KG1 (cell line): ENCODE measurements at places on chromosomes 6 and 20.

- no peak for DNase-seq
Measured at GRCh38 chr6:109262261-109262660, 120.0 kb downstream of the CD164 start.

DNA sequence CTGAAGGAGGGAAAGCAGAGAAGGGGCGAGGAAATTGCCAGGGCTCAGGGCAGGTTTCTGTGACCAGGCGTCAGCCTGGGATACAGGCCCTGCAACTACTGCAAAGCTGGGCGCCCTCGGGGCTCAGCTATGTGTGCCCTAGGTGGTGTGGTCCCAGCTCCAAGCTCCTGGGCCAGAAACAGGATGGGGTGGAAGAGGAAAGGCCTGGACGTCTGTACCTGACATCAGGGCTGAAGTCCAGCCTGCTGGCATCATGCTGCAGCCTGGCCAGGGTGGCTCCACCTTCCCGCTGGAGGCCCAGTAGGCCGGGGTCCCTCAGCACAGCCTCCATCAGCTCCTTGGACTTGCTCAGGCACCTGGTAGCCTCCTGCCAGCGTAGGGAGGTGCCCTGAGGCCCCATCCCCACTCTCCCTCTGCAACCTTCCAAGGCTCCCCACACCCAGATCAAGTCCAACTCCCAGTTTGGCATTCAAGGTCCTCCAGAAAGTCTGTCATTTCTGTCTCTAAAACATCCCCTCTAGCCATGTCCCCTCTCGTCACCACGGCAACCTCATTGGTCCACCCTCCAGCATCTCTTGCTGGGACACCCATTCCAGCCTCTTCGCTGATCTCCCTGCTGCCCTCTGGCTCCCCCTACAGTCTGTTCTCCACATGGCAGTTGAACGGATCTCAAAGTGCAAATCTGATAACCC lies 38.2 kb downstream of the KIAA1755 start:
- peak; percentile 35 for DNase-seq

GRCh38 chr6:153625089-153625488 lies 414.0 kb upstream of the OPRM1 start:
- DNase-seq = no peak

DNA sequence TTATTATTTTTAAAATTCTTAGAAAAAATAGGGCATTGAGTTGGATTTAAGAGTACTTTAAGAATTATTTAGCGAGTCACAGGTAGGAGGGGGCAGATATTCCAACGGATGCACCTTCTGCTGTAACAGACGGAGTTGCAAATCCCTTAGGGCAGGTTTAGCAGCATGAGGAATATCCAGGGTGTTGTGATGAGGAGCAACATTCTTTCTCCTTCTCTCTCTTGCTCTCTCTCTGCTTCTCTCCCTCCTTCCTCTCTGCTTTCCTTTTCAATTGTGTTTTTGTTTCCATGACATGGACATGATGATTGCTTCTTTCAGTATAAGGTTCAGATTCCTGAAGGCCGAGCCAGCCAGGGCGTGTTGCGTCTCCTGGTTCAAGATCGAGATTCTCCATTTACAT lies 28.9 kb downstream of the CDH26 start:
- DNase-seq = no peak

DNA sequence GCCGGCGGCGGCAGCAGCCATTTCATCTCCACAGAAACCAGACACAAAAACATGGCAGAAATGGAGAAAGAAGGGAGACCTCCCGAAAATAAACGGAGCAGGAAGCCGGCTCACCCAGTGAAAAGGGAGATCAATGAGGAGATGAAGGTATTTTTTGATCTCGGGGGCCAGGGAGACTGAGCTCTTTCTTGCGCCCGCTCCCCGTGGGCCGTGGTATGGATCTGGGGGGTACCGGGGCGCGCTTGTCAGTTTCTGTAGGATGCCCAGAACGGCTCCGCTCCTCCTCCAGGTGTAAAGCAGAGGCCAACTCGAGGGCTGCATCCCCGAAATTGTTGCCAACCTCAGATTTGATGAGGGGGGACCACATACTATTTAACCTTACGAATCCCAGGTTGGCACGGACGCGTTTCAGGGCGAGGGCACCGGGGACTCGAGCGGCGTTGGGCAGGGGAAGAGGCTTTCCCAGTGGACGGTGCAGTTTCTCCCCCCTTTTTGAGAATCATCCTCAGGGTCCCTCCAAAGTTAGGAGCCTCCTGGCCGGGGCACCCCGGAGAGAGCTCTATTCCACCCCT lies 735 bp downstream of the SOBP start:
- no peak for DNase-seq

DNA sequence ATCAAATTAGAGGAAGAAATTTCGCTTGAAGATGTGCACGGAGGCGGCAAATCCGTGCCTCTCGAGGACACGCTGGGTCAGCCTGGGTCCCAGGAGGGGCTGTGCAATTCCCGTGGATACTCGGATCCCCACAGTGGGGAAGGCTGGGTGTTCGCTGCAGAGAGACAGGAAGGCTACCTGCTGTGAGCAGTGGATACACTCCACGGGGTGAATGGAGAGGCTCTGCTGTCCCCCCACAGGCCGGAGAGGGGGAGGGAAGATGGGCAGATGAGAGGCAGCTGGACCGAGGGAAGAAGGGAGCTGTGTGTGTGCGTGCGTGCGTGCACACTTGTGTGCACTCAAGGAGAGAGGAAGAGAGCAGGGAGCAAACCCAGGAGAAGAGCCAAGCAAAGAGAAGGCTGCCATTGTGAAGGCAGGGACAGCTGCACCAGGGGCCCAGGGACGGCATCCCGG lies 57.3 kb downstream of the SULF2 start:
- DNase-seq = no peak

- no peak for DNase-seq
Measured at GRCh38 chr6:159108426-159108985, 60.7 kb upstream of the FNDC1 start.

GRCh38 chr6:23728707-23729106 lies 397.3 kb upstream of the NRSN1 start:
- no peak for DNase-seq

DNA sequence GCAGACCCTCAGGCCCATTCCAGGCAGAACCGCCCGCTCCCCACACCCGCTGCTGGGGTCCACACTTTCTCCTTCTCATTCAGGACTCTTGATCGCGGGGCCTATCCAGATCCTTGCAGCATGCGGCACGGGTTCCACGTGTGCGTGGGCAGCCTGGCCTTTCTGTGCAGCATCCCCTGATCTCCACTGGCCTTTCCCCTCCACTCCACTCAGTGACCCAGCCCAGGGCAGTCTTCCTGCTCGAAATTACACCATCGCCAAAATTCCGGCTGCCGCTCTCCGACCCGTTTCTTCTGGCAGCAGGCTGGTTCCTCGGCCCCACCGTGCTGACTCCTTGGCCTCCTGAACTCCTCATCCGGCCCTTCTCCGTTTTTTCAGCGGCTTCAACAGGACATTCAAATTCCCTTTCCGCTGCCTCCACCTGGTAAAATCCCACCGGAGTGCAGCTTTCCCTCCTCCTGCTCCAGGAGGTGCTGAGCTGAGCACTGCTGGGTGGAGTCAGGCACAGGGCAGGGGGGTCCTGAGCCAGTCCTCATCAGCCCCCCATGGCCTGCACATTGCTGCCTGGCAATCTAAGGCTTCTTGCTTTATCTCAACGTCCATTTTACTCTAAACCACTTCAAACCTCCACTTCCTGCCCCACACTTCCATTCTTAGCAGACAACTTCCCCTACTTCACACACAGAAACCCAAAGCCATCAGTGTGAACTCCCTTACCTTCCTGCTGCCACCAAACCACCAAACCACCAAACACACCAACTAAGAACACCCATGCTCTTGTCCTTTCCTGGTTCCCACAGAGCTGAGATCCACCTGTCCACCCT lies 9.0 kb downstream of the SFT2D1 start:
- peak; percentile 35 for DNase-seq

DNA sequence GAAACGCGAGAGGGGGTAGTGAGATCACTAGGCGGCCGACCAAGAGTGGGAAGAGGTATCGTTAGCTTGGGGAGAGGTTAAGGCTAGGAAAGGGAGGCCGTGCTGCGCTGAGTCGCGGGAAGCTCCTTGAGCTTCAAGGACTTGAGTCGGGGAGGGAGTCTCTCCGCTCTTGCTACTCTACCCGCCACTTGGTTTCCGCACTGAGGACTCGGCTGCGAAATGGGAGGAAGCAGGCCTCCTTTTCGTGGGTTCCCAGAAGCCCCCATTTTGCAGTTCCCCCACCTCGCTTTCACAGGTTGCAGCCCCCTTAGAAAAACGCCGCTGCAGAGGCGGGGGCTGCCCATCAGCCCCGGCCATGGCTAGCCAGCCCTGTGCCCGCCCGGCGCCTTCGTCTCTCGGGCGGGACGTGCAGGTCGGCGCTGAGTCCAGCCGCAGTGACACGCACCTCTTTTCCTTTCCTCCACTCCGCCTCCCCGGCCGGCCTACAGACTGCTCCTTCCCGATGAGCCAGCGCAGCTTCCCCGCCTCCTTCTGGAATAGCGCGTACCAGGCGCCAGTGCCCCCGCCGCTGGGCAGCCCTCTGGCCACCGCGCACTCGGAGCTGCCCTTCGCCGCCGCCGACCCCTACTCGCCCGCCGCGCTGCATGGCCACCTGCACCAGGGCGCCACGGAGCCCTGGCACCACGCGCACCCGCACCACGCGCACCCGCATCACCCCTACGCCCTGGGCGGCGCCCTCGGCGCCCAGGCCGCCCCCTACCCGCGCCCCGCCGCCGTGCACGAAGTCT lies 4.9 kb downstream of the VGLL2 start:
- no peak for DNase-seq

DNA sequence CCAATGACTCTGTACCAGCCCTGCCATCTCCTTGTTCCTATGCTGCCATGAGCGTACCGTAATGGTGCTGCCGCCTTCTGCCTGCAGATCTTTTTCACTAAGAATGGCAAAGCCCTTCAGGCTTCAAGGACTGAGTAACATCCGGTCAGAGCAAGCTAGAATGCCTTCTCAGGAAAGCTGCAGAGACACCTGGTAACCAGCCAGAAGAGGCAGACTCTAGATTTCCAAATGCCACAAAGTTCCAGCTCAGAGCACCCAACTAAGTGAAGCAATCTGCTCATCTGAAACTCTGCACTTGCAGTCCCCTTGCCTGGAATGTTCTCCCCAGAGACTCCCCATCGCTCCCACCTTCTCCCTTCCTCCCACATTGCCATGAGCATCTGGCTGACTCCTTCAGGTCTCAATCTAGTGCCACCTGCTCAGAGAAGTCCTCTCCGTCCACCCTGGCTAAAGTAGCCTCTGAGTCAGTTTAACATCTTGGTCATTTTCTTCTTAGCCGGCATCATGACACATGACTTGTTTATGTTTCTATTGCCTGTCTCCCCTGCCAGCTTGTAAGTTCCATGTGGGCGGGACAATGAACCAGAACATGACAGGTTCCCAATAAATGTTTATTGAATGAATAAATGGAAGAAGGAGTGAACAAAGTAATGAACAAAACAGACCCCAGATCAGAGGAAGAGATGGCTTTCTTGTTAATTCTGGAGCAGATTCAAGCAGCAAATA lies 6.9 kb upstream of the OCSTAMP start:
- no peak for DNase-seq

DNA sequence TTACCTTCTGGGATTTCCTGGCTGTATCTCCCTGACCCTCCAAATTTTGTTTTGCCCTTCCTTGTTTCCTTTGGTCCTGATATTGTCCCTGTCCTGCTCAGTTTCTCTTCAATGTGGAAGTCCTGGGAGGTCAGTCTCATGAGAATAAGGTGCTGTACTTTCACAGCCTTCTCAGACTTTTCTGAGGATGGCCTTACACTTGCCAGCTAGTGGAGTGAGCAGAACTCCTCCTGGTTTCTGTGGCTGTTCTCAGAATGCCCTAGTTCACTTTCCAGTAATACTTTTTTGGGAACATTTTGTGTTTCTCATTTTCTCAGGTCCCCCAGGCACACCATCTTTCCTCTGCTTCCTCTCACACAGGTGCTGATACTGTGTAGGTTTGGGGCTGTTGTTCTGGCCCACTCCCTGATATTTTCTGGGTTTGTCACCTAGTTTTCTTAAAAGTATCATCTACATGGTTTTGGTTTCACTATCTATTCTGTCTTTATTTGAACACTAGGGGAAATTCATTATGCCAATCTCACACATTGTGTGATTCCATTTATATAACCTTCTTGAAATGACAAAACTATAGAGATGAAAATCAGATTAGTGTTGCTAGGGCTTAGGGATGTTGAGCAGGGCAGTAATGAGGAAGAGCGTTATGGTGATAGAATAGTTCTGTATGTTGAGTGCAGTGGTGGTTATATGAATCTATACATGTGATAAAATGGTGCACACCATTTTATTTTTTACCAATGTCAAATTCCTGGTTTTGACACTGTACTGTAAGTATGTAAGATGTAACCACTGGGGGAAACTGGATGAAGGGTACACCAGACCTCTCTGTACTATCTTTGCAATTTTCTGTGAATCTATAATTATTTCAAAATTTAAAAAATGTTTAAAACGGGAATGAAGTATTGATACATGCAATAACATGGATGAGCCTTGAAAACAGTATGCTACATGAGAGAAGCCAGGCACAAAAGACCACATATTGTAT lies 27.2 kb upstream of the BRPF3 start:
- no peak for DNase-seq

DNA sequence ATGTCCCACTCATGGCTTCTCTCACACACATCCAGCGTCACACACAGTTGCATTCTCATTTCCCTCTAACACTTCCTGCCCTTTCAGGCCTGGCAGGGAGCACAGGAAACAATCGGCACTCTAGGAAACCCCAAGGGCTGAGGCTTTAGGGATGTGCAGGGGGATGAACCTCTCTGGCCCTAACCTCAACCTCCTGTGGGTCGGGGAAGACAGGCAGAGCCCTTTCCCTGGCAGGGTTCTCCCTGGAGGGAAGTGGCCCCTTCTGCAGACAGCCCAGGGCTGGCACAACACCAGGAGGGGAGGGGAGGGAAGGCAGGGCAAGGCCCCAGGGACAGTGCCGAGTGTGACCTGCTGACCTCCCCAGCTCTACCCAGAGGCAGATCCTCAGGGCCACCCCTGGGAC lies 2.7 kb downstream of the TEAD3 start:
- no peak for DNase-seq

GRCh38 chr6:169881398-169881797 lies 130.0 kb downstream of the ERMARD start:
- no peak for DNase-seq

GRCh38 chr6:153662982-153663381 lies 376.1 kb upstream of the OPRM1 start:
- no peak for DNase-seq

- DNase-seq = no peak
Measured at GRCh38 chr20:29687438-29687837, 1570.0 kb upstream of the DEFB115 start.

DNA sequence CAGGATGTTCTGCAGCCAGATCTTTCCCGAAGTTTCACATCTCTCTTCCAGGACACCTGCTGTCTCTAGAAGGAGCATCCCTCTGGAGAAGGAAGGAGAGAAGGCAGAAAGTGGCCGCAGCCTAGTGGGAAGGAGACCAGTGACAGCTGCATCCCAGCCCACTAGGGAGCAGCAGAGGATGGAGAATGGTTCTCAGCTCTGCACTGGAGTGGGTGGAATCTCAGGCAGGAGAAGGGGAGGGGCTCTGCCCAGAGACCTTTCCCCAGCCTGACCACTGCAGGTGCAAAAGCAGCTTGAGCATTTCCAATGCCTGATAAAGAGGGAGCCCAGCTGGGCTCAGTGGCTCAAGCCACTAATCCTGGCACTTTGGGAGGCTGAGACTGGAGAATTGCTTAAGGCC lies 32.3 kb downstream of the NCR2 start:
- DNase-seq = no peak

GRCh38 chr6:25579902-25580495 lies 72.0 kb upstream of the SCGN start:
- DNase-seq = no peak
